ENCODE measurements at places on chromosomes 2 and 18. TPM values are rescaled to one million over a fixed set of nuclear protein-coding genes. Genes with fewer than 3 reads are reported as not detected.

Gene TRMT61B
- 29.4 TPM for total RNA-seq

Gene ZNF892
- total RNA-seq = 1.3 TPM

Gene PDCL3
- 20.9 TPM for total RNA-seq

Gene TMEM178A
- total RNA-seq = not detected

Gene MERTK
- total RNA-seq = 1.2 TPM

Gene NTSR2
- not detected for total RNA-seq

Gene NEB
- total RNA-seq = 1.4 TPM

Gene VRK2
- total RNA-seq = 38.7 TPM

Gene SPP2
- total RNA-seq = not detected

Gene KLHL14
- total RNA-seq = 0.54 TPM

Gene PCARE
- total RNA-seq = not detected

Gene C2orf15
- total RNA-seq = 0.27 TPM

Gene BBS5
- 5.4 TPM for total RNA-seq

Gene VIL1
- 0.02 TPM for total RNA-seq

Gene LRRTM4
- 0.05 TPM for total RNA-seq

Gene SLC39A10
- 42.3 TPM for total RNA-seq

Gene PECR
- total RNA-seq = 50.9 TPM

Gene NT5DC4
- total RNA-seq = not detected
